ENCODE measurements at places on chromosomes 12 and 14.

- DNase-seq, result no peak
Observed at GRCh38 chr14:29388571-29388970, 539.1 kb downstream of the PRKD1 start.

GRCh38 chr14:68791078-68791901 is 1.6 kb downstream of the ZFP36L1 start:
- DNase-seq, result peak; percentile 61

GRCh38 chr12:40769846-40770245 is 77.6 kb downstream of the CNTN1 start:
- DNase-seq, result no peak

DNA sequence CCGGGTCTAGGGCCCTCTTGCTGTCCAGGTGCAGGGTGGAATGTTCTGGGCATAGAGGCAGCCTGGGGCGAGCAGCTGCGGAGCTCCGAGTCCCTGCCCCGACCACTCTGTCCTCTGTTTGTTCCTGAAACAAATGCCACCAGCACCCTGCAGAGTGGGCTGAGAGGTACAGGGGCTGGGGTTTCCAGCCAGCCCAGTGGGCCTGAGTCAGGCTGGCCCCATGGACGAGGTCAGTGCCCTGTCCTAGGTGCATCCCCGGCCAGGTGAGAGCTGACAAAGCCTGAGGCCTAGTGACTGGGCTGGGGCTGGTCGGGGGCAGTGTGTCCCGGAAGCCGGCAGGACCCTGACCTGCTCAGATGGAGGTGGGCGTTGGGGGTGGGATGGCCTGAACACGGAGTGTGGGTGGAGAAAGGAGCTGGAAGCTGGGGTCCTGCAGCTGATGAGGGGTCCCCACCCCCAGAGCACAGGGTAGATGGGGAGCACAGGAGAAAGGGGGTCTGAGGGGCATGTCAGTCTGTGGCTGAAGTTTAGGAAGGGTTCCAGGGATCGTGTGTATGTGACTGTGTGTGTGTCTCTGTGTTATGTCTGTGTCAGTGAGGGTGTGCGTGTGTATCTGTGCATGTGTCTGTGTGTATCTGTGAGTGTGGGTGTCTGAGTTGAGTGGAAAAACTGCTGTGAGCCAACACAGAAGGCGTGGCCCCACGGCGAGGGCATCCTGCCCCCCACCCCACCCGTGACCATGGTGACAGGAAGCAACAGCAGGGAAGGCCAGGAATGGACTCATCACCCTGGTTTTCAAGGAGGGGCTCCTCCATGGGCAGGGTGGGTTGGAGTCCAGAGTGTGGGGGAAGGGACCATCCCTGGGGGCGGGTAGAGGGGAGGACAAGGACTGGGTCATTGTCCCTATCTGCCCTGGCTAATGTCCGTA is 2.4 kb upstream of the CRIP1 start:
- peak; percentile 27 for DNase-seq

DNA sequence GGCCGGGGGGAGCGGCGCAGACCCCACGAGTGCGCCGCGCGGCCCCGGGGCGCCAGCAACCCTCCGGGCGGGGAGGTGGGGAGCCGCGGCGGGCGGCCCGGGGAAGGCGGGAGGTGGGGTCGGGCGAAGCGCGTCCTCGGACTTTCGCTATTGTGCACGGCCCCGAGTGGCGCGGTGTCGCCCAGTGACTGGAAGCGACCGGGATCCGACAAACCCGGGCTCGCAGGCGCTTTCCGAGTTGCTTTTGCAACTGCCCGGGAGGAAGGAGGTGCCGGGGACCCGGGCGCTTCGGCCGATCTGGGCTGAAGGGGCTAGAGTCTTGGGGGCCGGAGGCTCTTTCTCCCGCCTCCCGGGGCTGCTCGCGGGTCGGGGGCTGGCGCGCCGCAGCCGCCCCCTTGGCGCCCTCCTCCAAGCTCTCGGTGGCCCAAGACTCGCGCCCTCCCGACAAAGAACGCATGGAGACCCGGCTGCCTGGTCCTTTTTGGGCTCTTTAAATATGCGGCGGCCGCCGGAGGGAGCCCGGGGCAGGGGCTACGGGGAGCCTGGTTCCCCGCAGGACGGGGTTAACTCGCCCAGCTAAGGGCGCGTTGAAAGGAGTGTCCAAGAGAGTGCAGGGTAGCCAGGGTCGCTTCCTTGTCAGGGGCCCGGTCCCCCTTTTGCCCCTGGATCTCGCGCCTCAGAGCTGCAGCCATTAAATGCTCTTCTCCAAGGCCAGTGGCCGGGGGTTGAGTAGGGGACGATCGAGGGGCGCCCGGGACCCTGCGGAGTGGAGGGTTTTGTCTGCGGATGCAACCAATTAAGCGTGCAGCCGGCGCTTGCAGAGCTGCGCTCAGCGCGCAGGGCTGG is 1.4 kb downstream of the HMGA2 start:
- DNase-seq, result no peak

- DNase-seq, result no peak
Observed at GRCh38 chr14:49196327-49196726, 389.9 kb downstream of the RPS29 start.

DNA sequence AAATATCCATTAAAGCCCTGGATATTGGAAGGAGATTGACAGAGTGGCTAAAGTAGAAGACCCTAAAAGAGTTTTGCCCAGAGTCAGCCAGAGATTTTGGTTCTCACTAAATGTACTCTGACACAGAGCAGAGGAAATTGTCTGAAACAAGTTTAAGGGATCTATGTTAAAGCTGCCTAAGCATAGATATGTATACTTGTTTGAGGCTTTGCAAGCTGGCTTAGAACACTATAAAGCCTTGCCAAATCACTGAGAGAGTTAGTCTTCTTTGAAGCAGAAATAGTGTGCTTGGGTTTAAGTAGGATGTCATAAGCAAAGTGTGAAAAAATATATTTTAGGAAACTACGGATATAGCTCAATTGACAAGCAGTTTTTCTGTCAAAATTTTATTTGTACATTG is 653.5 kb downstream of the FSCB start:
- no peak for DNase-seq

DNA sequence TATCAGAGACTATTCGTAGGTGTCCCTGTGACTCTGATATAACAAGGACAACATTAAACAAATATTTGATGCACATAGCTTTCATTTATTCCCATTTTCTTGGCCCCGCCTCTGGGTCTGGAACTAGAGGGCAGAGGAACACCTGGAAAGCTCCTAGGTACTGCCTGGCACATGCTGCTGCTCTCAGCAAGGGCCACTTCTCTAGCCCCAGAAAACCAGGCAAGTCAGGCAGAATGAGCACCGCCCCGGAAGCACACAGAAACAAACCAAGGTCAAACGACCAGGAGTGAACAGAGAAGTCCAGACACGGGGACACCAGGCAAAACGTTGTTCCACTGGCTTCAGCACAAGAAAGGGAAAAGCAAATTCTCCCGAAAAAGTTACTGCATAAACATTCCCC is 76.1 kb downstream of the TTC7B start:
- DNase-seq, result no peak

- DNase-seq, result peak; percentile 80
Observed at GRCh38 chr12:122834104-122834920, 945 bp upstream of the HIP1R start.

- no peak for DNase-seq
Observed at GRCh38 chr14:39175445-39176262, 600 bp downstream of the PNN start.

GRCh38 chr12:53065975-53066931 is 12.9 kb downstream of the SPRYD3 start:
- peak; percentile 67 for DNase-seq

DNA sequence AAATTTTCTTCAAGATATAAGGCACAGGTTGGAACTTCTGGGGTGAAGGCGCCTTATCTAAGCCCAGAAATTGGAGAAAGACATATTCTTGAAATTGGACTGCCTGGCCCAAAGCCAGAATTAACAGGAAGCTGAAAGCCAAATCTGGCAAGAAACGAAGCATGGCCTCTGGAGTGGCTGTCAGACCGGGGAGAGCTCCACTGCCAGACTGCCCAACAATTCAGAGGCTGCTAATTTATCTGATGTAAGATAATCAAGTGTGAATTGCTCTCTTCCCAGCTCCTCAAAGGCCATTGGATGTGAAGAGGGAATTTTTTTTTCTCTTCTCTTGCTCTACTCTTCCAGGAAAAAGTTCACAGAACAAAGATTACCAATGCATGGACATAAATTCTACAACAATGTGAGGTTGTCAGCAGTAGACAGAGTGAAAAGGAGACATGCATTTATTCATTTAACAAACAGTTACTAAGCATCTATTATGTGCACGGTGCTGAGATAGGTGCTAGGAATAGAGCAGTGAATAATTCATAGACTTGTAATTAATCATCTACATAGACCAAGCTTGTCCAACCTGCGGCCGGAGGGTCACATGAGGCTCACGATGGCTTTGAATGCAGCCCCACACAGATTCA is at the start of gene GDF3:
Gene GDF3 (minus strand): TSS at position 210 of the 632 bp plus-strand sequence. CDS start 47 bp downstream, at position 163.
- no peak for DNase-seq

DNA sequence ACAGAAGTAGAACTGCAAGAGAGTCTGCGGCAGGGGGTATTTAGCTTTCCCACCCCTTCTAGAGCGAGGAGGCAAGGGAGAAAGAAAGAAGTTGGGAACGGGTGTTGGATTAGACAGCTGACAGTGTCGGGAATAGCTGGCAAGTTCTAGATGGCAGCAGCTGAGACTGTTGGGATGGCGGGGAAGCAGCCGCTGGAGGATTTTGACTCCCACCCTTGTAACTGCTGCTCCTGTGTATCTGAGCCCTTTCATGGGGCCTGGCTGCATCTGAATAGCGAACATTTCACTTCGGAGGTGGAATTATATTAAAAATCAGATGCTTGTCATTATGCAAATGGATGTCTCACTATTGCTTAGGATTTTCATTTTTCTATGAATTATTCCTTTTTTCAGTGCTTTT is 104.6 kb downstream of the AACS start:
- DNase-seq, result no peak

Data from fibroblast of lung (primary cell).